NB4 (cell line): ENCODE measurements at places on chromosomes 2 and 18.

- DNase-seq: no peak
Measured at GRCh38 chr2:170394641-170395387, 216.9 kb downstream of the MYO3B start.

DNA sequence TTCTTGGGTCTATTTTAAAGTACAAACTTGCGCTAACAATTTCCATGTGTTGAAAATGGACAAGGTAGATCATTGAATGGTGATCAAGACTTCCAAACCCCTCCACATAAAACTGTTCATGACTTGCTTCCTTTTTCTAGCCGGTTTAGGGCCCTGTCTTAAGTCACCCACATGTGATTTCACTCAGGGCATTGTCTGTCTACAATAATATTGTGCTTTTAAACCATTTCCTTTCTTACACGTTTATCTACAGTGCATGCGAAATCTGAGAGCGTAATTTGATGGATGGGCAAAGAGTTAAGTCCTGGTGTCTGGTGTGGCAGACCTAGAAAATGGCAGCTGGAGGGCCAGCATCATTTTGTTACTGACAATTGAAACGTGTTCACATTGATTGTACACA lies 2.0 kb upstream of the ZNF516 start:
- peak; percentile 47 for DNase-seq

- no peak for DNase-seq
Measured at GRCh38 chr2:190129421-190130199, 67.1 kb upstream of the MSTN start.

- no peak for DNase-seq
Measured at GRCh38 chr2:25125976-25126375, 42.4 kb downstream of the POMC start.

- DNase-seq: no peak
Measured at GRCh38 chr2:107588181-107588580, 238.5 kb upstream of the RGPD4 start.

DNA sequence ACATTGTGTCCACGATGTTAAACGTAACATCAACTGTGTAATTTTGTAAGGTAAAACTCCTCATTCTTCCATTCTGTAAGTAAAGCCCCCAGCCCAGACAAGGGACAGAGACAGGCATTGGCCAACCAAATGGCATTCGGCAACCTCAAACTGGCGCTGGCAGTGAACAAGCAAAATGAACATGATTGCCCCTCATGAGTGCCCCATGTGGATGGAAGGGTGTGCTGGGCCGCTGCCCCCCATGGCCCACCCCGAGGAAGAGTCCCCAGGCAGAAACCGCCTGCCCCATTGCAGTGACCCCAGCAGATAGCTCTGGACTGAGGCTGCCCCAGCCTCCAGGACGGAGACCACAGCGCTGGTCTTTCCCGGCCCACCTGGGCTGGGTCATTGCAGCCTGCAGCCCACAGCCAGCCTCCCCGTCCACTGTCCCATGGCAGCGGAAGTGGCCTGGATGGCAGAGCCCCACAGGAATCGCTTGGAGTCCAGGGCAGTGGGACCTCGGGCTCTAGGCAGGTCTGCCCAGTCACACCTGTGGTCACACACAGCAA lies 220.2 kb downstream of the HDAC4 start:
- no peak for DNase-seq

DNA sequence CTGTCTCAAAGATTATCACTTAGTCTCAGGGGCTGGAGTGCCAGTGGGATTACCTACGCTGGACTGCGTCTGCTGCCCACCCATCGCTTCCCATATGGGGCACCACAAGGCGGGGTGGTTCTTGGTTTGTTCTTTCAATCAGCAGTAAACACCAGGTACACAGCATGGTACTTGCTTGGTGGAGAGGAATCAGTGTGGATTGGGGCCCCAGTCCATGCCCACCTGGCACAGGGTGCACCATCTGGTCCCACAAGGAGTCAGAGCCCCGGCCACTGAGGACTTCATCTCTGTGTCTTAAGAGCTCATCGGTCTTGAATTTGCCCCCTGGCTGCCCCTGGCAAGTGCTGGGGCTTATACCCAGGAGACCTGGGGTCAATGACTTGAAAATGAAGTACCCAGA lies 96.2 kb downstream of the GLI2 start:
- no peak for DNase-seq

DNA sequence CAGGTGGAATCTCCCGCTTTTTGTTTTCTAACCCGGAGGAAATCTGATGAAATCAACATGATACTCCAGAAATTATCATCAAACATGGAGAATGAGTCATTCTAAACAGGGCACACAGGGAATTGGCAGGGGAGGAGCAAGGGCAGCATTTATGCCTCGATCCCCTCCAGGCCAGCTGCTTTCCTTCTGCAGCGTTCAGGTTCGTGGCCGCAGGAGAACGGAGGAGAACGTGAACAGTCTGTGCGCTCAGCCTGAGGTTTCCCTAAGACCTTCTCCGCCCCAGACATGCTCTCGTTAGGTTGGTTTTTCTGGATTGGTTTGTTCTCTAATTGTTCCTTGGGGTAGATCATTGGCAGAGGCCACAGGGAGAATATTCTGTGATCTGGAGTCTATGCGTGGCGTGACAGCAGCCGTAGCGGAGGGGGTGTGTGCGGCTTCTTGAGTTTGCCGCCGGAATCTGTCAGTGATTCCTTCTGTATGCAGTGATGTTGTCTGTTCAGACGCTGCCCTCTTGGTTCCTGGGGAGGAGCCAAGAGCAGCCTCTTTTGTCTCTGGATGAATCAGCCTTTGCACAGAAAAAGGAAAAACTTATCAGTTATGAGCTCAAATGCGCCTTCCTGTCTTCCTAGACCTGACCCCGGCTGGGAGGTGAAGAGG lies 75.9 kb downstream of the SH3BP4 start:
- DNase-seq: no peak

DNA sequence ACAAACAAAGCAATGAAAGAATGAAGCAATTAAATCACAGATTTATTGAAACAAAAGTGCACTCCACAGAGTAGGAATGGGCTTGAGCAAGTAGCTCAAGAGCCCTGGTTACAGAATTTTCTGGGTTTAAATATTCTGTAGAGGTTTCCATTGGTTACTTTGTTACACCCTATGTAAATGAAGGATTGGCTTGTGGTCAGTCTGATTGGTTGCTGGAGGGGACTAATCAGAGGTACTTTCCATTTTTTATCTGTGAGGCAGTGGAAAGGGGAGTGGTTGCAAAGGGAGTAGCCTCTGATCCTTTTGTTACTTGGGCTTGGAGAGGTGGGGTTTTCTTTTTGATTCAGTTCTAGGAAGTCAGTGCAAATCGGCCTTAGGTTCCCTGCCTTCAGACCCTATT lies 253.3 kb downstream of the ARL6IP6 start:
- no peak for DNase-seq

DNA sequence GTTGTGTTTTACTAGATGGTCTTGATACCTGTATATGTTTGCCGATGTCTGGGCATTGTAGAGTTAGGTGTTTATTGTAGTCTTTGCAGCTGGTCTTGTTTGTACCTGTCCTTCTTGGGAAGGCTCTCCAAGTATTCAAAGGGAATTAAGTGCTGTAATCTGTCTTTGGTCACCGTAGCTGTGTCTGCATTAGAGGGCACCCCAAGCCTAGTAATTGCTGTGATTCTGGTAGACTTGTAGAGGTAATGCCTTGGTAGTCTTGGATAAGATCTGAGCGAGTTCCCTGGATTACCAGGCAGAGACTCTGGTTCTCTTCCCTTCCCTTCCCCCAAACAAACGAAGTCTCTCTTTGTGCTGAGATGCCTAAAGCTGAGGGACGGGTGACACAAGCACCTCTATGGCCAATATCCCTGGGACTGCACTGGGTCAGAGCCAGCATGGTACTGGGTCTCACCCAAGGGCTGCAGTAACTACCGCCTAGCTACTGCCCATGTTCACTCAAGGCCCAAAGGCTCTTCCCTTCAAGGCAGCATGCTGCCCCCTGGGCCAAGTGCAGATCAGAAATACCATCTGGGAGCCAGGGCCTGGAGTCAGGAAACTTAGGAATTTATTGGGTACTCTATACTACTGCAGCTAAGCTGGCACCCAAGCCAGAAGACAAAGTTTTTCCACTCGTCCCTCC lies 27.1 kb downstream of the STPG4 start:
- peak; percentile 16 for DNase-seq

DNA sequence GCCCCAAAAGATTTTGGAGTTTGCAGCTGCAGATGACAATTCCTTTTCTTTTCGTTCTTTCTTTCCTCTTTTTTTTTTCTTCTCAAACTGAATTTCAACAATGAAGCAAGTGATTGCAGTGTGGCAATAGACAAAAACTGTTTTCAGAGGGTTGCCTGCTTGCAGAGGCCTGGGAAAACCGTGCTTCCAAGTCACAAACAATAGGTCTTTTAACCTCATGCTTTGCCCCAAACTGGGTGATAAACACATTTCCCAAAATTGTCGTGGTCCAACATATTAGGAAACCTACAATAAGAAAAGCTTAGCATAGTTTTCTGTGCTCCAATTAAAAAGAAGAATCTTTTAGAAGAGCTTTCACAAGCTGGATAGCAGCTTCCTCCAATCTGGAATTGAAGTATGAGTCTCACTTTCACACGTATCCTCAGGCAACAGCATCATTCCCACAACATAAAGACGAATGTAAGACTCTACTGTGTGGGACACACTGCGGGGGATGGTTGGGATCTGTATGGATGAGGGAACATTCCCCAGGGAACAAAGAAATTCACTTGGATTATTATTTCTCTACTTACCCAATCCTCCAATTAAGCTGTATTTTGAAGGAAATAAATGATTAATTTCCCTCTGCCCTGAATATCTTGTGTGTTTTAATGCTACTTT lies 656.1 kb downstream of the RNF144A start:
- no peak for DNase-seq

DNA sequence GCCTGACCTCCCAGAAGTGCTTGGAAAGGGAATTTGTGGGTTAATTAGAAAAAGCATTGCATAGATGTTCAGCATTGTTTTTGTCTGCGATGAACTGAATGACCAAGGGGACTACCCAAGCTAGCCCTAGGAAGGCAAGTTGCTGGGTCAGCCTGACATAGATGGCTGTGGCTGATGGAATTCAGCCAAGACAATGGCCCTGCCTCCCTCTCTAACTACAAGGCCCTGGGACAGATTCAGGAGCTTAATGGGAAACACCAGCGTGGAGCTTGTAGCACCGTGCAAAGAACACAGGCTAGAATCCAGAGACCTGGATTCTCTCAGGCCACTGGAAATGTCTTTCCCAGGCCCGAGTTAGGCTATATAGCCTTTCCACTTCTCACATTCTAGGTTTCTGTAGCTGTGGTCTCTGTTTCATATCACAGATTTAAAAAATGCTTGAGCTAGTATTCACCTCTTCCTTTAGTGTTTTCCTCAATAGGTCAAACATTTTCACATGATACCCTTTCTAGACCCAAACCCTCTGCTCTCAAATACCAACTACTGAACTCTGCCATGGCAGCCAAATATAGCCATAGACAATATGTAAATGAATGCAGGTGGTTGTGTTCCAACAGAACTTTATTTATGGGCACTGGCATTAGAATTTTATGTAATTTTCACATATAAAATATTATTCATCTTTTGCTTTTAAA lies 294.3 kb upstream of the MEX3C start:
- DNase-seq: no peak

DNA sequence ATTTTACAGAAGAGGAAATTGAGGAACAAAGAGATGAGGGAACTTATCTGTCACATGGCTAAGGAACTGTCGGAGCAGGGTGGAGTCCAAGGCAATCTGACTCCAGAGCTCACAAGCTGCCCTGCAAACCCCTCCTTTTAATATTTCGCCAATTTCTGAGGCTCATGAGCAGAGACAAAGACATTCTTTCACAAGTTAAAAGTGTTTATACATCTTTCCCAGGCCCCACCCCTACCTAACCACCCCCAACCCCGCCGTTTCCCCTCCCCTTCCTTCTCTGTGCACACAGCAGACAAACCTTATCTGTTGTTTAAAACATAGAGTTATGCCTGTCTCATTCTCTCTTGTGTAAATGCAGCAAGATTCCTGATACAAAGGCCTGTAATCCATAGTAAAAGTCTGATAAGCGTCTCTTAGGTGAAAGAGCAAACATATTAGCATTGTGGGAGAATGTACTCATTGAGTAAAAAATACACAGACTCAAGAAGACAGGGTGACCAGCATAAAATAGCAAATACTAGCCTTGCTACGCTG lies 44.3 kb downstream of the EPHA4 start:
- no peak for DNase-seq

- peak; percentile 59 for DNase-seq
Measured at GRCh38 chr2:10305254-10305635, 2.5 kb downstream of the HPCAL1 start.

GRCh38 chr18:54215069-54215468 lies 9.4 kb downstream of the MBD2 start:
- peak; percentile 7 for DNase-seq

GRCh38 chr2:172845028-172845630 lies 109.5 kb downstream of the RAPGEF4 start:
- peak; percentile 11 for DNase-seq

DNA sequence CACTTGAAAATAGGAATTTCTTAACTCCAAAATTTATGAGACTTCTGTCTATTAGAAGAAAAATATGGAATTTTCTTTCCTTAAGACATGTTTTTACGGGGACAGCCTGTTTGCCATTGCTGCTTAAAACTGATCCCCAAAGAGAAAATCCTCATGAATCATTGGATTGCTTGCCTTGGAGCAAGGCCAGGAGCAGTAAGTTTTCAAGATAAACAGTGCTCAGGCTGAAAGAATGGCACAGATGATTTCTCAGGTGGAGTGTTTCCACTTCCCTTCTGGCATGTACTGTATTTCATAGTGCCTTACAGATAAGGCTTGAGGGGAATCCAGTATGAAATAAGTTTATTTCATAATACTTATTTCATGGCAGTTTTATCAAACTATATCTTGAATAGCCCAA lies 74.3 kb upstream of the MMADHC start:
- DNase-seq: no peak

- DNase-seq: no peak
Measured at GRCh38 chr2:186648130-186648529, 45.7 kb upstream of the FAM171B start.

- DNase-seq: no peak
Measured at GRCh38 chr2:118309257-118309945, 221.1 kb downstream of the INSIG2 start.

DNA sequence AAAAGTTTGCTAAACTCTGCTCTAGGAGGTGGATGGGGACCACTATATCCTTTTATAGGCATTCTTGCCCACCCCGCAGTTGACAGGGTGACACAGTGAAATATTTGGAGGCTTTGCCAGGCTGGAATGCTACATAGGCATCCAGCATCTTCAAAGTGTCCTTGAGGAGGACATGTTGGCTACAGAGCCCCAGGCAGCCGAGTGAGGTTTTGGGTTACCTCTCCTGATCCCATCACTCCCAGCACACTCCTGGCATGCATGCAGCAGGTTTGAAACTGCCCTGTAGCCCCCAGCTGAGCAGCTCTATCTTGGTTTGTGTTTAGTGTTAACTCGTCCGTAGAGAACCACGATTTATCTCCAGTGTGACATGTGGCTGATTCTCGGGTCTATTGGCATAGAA lies 7.3 kb downstream of the FOSL2 start:
- no peak for DNase-seq

DNA sequence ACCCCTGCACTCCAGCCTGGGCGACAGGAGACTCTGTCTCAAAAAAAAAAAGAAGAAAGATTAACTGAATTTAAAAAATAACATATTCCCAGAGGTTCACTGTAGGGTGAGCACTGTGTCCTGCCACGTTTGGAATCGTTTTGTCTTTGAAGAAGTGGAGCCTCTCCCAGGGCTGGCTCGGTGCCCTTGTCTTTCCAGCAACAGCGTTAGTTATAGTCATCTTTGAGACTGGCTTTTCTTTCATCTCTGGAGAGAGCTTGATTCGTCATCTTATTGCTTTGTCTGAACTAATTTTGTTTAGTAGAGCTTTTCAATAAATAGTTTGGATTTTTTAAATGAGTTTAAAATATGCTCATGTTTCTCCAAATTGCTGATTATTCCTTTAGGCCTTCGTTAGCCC lies 50.5 kb downstream of the IMPA2 start:
- no peak for DNase-seq

- peak; percentile 64 for DNase-seq
Measured at GRCh38 chr2:112685271-112685884, 35.4 kb upstream of the NT5DC4 start.
